Sigmoid colon (tissue), 7 donors: ENCODE measurements at places on chromosomes 2 and 18.

DNA sequence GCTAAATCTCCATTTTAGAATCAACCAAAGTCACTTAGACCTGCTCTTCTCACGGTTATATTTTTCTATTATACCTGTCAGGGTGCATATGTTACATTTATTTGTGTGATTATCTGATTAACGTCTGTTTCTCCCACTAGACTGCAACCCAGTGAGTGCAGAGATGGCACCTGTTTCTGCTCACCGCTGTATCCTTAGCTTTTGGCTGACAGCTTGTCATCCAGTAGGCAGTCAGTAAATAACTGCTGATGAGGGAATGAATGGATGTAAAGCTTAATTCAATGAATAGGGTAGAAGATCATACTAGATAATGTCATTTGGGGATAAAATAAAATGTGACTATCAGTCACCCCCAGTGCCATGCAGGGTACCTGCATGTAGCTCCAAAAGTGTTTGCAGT lies 6.9 kb upstream of the CHRNA1 start:
- DNase-seq, result no peak

- DNase-seq, result no peak
Measured at GRCh38 chr2:68426848-68427579, 40.1 kb downstream of the FBXO48 start.

GRCh38 chr18:59885579-59886163 lies 14.1 kb upstream of the PMAIP1 start:
- DNase-seq, result no peak

DNA sequence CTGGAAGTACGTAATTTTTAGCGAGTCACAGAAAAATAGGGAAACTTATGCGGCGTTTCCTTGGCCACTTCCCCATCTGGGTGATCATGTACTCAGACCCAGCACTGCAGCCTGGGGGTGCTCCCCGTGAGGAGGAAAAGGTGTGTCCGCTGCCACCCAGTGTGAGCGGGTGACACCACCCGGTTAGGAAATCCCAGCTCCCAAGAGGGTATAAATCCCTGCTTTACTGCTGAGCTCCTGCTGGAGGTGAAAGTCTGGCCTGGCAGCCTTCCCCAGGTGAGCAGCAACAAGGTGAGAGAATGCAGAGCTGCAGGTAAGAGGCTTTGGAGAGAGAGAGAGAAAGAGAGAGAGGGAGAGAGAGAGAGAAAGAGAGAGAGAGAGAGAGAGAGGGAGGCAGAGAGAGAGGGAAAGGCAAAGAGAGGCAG lies at the start of gene IL1R2:
Gene IL1R2, plus strand, starts transcription at position 240 of the 425 bp plus-strand sequence. CDS start 16,616 bp downstream, outside the sequence.
- no peak for DNase-seq

DNA sequence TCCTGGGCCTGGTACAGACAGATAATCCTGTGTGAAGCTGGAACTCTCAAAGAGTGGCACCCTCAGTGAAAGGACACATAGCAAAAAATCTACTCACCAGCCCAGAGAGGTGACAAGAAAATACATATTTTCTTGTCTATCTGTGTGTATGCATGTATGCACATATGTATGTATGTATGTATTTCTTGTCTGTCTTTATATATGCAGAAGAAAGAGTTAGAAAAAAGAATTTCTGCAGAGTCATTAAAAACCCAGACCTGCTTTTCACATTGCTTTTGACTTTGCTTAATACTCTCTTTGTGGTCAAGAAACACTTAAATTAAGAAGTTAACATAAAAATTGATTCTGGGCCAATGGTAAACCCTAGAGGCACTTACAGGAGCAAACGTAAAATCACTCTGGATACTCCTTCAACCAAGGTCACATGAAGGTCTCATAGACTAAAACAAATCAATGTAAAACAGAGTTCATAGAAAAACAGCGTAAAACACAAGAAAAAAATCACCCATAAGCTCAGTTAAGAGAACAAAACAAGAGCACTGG lies 16.5 kb upstream of the AAK1 start:
- no peak for DNase-seq

DNA sequence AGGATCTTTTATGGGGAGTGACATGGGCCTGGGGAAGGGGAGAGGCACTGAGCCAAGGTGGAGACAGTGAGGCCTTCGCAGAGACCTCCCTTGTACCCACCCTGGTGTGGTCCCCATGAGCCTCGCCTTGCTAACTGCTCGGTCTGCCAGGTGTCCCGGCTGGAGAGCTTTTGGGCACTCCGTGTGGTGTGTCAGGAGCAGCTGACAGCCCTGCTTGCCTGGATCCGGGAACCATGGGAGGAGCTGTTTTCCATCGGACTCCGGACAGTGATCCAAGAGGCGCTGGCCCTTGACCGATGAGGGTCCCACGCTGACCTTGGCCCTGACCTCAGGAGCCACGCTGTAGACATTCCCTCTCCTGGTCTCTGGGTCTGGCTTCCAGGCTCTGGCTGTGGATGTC lies 11.5 kb upstream of the SLC4A3 start:
- no peak for DNase-seq

- DNase-seq, result no peak
Measured at GRCh38 chr18:25736516-25736915, 353.9 kb downstream of the SS18 start.

DNA sequence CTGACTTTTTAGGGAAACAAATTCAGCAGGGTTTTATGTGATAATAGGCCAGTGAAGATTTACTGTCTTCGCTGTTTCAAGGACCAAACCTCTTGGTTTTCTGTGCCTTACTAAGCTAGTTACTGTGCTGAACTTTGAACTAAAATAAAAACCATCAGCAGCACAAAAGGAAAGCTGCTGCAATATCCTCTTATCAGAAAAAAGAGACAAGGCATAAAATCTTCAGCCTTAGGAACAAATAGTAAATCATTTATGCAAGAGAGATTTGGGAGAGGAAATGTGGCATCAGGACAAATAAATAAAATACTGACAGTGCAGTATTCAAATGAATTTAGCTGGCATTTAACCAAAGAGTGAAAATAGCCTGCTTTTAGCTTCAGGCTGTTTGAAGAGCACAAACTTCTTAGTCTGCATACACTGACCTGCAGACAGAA lies 64.1 kb upstream of the EHBP1 start:
- DNase-seq, result no peak

- DNase-seq, result no peak
Measured at GRCh38 chr2:219477815-219478214, 20.9 kb upstream of the GMPPA start.

- DNase-seq, result no peak
Measured at GRCh38 chr18:24234850-24235418, 96.1 kb downstream of the CABYR start.

DNA sequence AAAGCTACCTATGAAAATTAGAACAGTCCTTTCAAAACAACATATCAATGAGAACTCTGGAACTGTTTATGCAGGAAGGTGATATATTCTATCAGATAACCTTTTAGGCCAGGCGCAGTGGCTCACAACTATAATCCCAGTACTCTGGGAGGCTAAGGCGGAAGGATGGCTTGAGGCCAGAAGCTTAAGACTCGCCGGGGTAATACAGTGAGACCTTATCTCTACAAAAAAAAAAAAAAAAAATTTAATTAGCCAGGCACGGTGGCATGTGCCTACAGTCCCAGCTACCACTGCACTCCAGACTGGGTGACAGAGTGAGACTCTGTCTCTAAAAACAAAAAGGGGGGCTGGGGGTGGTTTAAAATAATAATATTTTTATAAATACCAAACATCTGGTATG lies 77.9 kb downstream of the OSBPL1A start:
- DNase-seq, result no peak

GRCh38 chr2:231554327-231554726 lies 24.1 kb upstream of the NMUR1 start:
- no peak for DNase-seq

DNA sequence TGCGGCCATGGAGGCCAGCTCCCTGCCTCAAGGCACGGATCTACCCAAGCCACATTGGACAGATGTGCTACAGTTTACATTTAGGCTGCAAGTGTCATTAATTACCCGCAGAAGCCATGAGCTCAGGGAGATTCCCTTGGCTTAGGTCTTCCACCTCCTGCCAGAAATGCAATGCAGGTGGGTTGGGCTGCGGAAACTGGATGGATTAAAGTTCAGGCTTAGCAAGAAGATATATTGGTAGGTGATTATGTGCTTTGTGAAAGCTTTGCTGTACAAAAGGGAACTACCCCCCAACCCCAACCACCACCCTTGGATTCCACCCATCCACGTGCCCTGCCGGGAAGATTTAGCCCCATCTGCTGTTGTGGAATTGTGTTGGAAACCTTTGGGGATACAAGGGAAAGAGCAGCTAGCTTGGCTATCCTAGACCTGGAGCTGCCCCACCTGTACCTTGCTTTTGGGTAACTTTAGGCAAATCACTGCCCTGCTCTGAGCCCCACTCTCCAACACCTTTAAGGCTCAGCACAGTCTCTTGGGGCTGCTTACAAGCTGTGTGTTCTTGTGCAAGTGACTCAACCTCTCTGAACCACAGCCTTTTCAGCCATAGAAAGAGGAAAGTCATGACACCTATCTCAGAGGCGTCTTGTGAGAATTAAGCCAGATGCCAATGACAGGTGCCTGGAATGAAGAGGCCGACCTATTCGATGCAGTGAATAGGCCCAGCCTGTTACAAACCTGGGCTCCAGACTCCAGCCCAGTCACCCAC lies 141.6 kb upstream of the GLI2 start:
- no peak for DNase-seq

GRCh38 chr2:188964976-188965546 lies 9.1 kb upstream of the COL3A1 start:
- DNase-seq, result no peak

- DNase-seq, result no peak
Measured at GRCh38 chr18:24949908-24950307, 402.1 kb downstream of the ZNF521 start.

DNA sequence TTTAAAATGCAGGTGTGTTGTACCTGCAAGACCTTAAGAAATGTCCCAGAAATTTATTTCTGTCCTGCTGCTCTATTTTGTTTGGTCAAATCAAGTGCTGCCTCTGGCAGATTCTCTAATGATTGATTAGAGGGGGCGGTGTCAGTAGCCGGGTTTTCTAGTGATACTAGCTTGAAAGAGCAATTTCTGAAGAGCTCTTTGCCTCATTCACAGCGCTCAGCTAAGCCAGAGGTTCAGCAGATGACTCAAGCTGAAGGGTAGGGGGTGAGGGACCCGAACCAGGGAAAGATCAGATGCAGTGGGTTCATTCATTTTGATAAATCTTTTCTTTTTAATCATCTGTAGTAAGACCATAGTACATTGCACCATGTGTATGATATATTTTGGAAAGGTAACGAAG lies 15.0 kb downstream of the ZBTB7C start:
- DNase-seq, result no peak

DNA sequence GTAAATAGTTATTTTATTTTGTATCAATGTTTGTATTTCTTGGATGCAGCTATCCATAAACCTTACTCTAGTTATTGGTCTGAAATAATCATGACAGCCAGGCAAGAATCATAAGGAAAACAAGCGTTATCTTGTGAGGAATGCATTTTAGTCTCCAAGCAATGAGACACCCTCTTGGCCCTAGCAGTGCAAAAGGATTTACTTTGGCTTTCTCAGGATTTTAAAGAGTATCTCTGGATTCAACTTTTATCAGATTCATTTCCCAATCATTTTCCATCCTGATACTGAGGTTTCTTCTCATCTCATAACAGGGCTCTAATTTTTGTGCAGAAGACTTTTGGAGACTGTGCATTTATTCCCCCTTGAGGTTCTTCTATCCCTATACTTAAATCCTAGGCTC lies 480.8 kb downstream of the TMX3 start:
- no peak for DNase-seq

GRCh38 chr2:204495381-204495780 lies 49.9 kb upstream of the PARD3B start:
- DNase-seq, result no peak

- no peak for DNase-seq
Measured at GRCh38 chr18:9495916-9496705, 20.8 kb downstream of the RALBP1 start.

DNA sequence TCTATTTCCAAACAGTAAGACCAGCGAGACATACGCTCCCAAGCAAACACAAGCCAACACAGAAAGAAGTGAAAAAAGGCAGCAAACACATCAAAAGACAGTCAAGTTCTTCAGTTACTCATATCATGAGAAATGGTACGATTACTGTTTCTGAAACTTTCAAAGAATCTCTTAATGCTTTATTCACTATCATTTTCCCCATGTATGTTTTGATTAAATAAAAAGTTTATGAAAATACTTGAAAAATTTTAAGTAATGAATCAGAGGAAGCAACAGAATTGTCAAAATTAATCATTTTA lies 114.9 kb downstream of the HDAC4 start:
- no peak for DNase-seq

GRCh38 chr2:134140251-134140661 lies 113.6 kb upstream of the MGAT5 start:
- no peak for DNase-seq

DNA sequence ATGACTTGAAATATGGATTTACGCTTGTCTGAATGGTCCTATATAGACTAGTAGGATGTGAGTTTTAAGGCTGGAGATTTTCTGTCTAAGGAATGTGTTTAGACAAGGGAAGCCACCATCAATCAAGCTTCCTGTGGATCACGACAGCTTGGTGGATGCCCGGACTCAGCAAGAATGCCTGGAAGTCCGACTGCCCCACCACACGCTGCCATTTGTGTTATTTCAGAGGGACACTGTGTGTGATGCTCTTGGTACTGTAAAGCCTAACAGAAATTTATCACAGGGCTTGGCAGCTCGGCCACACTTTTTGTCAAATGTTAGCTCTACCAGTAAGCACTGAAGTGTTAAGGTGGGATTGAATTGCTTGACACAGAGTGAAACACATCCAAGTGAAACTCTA lies 127.1 kb upstream of the CDH7 start:
- no peak for DNase-seq

DNA sequence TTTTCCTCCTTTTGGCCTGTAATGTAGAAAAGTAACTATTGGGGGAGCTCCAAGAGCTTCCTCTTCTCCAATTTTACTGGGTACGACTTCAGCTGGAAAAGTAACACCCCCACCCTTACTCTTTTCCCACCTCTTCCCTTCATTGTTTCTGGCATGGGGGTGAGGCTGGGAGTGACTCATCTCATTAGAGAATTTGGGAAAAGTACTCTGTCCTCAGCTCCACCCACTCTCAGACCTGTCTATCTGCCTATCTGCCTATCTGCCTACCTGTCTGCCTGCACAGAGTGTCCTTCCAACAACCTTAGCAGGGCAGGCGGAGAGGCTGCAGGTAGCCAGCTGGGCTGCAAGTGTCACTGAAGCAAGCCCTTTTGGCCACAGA lies 93.6 kb downstream of the EPHA4 start:
- DNase-seq, result no peak
